Ovary (tissue), 10 donors: ENCODE measurements at places on chromosomes 11 and 22.

DNA sequence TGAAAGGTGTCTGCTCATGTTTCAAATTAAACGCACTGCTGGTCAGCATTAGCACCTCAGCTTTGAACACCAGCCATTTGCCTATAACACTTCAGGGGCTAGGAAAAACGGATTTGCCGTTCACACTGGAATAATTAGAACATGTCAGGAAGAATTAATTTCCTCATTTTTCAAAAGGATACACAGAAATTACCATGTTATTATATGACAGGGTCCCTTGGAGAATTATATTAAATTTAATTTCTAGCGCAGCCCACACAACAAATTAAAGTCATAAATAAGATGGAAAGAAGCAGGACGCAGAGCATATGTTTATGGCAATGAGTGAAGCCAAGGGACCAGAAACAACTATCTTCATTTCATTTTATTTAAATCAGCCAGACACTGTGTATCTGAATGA, 83.8 kb upstream of the SOX6 start:
- DNase-seq, result no peak

DNA sequence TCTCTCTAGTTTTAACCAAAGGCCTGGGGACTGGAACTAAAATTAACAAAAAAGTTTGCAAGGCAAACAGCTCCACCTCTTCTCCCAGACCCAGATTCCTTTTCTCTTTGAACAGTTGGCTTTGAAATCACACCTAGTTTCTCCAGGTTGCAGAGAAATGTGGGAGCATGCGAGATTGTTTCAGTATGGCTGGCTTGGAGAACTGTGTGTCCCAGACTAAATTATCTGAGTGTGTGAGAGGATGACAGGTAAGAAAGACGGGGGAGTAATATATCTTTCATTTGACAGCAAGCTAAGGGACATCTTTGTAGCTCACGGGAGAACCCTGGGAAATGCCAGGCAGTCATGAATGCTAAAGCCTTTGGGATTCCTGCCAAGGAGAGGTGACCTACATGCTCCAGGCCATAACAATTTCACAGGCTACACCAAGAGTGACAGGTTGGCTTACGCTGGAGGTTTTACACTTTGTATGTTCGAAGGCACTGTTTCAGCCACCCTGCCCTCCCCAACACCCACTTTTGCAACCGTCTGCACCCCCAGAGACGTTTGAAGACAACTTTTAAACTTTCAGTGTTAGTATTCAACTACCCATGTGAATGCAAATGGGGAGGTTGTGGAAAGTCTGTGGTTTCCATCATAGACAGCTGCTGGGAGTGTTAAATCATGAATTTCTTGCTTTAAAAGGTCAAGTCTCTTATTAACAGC, 109.3 kb upstream of the SNX19 start:
- DNase-seq, result no peak

- DNase-seq, result no peak
Observed at GRCh38 chr11:35160246-35160824, 21.4 kb downstream of the CD44 start.

GRCh38 chr11:87719326-87720073, 455.7 kb downstream of the RAB38 start:
- no peak for DNase-seq

DNA sequence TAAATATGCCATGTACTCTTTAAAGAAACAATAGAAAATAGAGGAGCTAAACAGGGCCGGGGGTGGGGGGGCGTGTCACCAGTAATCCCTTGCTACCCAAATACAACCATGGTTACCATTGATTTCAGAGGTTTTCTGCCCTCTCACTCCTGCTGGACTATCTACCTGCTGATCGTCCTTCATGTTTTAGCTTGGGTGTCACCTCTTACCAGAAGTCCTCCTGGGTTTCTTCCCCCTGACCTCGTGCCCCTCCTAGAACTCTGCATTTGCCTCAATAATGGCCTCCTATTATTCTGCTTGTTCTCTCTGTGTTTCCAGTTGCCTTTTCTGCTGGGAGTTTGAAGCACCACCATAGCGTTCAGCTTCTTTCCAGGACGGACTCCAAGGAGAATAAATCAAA, 9.4 kb upstream of the PVALB start:
- no peak for DNase-seq

DNA sequence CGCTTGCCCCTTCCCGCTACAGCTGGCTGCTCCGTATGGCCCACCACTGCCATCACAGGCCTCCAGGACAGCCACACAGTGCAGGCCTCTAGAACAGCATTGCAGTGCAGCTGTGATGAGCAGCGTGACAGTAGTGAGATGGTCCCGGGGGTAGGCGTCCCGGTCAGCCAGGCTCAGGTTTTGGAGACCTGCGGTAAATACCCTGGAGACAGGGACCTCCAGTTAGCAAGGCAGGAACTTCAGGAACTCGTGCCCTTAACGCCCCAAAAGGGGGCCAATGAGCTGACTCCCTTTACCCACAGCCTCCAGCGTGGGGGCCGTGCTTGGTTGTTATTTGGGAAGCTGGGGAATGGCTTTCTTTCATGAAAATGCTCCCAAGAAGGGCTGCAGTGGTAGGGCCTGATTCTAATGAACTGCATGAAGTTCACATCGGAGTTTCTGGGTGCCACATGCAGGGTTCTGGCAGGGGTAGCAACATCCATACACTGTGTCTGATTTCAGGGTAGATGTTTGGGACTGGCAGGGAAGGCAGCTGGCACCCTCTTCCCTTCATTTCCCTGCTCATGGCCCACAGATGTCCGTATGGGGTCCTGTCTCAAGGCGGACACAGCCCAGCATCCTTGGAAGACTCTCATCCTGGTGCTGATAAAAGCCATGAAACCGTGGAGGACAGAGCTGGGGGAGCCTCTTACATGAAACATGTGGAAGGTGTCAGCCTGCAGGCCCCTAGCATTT, 440.5 kb downstream of the TBC1D22A start:
- no peak for DNase-seq

- no peak for DNase-seq
Observed at GRCh38 chr11:116509551-116509950, 263.2 kb downstream of the BUD13 start.

DNA sequence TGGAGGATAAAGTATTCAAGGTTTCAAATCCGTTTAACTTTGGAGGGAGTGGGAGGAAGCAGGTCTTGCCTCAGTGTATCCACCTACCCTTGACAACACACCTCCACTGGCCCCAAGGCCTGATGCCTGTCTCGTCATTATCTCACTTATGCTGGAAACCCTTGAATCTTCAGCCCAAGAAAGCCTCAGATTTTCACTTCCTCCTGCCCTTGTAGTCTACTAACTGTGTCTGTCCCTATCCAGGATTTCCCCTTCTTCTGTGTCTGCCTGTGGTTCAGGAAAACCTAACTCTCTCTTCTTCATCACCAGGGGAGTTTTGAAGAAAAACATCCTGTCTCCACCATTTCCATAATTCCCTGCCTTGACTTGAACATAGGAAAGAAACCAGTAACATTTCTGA, 56.1 kb downstream of the SYT9 start:
- no peak for DNase-seq

GRCh38 chr11:41431784-41432183, 27.7 kb downstream of the LRRC4C start:
- no peak for DNase-seq

- DNase-seq, result no peak
Observed at GRCh38 chr11:122617297-122617696, 38.2 kb upstream of the UBASH3B start.

DNA sequence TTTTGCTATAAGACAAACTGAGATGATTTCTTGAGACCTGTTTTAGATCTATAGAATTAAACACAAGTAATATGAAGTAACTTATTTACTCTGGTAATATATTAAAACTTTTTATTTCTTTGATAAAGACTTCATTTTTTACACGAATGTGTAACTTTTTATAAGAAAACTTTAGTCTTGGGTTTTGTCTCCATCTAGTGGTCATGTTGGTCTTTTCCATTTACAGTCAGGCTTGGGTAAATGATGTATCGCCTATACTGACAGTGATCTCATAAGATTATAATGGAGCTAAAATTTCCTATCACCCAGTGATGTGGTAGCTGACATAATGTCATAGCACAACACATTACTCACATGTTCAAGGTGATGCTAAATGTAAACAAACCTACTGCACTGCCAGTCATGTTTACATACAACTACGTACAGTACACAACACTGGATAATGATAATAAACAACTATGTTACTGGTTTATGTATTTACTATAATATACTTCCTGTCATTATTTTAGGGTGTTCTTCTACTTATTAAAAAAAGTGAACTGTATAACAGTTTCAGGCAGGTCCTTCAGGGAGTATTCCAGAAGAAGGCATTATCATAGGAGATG, 7.5 kb upstream of the C11orf97 start:
- DNase-seq, result no peak

GRCh38 chr11:123976770-123977560, 616 bp downstream of the OR10S1 start:
- no peak for DNase-seq

DNA sequence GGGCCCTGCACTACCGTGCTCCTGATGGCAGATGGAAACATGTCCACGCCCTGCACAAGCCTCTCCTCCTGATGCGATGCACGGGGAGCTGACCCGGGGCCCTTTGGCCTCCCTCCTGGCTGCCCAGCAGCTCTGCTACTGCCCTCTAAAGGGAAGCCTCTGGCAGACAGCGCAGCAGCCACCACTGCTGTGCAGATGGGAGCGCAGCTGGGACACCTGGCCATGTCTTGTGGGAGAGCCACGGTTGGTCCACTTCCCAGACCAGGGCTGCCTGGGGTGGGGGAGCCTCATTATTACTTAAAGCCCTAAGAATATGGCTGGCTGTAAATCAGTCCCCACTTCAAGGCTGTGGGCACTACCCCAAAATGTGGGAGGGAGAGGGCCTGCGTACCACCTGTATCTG, 38.3 kb downstream of the TBX1 start:
- DNase-seq, result no peak

DNA sequence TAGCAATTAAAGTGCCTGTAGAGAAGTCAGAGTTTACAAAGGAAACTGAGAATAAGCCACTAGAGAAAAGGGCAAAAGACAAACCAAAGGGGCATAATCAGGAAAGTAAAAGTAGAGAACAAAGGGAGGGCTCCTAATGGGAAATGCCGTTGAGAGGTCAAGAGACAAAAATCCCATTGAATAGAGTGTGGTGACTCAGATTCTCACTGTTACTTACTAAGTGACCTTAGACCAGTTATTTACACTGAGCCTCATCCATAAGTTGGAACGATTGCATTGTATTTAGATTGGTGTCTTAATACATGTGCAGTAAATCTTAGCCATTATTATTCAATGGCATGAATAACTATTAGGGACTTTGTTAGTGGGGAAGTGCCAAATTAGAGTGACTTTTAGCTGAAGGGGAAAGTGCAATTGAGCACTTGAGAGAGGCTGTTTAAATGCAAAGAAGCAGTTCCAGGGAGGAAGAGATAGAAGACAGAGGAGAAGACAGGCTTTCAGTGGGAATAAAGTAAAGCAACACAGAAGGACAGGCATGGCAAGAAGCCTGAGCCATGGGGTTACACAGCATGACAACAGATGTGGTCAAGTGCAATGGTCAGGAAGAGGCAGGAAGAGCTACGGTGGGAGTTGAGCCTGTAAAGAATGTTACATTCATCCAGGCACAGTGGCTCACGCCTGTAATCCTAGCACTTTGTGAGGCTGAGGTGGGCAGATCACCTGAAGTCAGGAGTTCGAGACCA, 82.6 kb downstream of the UBASH3B start:
- no peak for DNase-seq

DNA sequence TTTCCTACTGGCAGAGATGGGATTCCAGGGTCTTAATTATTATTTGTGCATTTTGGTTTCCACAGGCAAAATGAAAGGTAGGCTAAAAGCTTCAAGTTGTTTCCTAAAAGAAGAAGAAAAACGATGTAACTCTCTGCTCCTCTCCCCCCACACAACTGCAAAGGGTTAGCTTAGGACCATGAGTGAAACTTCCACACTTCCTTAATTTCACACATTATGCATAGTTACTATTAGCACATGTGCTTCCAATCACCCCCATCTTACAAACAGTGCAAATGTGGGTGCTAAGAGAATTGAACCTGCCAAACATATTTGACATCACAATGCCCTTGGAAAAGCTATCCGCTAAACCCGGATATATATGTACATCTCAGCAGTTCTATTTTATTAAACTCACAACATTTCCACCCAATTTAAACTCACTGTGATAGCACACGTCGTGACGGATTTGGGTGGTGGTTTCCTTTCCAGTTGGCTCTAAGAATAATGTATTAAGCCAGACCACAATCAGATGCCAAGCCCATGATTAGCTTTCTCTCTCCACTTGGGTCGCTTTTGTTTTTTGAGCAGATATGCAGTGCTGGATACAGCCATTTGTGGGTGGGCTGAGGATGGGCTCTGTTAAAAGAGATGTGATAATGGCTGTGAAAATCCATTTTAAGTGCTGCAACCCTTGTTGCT, 245.0 kb upstream of the POU2AF2 start:
- no peak for DNase-seq

GRCh38 chr11:97398246-97398645, 1008.4 kb downstream of the JRKL start:
- DNase-seq, result no peak

DNA sequence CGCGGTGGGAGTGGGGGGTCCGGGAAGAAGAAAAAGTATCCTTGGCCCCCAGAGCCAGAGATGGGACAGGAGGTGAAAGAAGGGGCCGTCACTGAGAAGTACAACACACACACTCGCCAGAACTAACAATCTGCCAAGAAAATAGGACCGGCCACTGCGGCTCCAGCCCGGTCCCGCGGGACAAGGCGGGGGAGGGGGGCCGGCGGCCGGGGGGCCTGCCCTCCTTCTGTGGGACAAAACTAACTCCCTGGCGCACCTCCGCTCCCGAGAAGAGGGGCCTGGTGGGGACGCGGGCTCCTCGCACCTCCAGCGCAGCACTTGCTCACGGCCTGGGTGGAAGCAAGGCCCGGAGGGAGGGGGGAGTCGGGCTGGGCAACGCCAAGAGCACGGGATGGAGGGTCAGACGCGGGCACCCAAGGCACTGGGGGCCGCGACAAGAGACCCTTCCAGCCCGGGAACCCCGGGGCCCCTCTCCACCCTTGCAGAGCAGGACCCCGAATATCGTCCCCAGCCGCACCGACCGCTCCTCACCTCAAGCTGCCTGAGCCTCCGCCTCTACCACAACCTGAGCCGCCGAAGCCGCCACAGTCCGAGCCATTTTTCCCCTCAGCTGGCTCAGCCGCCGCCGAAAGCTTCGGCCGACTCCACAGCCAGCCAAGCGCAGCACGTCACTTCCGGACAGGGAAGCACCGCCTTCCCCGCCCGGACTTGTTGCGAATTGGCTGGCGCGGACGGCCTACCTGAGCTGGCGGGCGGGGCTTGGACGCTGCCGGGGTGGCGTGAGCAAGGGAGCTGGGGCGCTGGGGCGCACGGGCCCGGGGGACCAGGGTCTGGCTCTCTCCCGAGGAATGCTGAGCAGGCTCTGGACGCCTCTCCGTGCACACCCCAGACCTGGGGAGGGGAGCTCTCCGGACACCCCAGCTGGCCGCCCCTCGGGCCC, at the start of gene PIK3C2A:
Gene PIK3C2A (minus strand): TSS at position 670 of the 940 bp plus-strand sequence. CDS start 38,245 bp downstream, outside the sequence.
- DNase-seq, result peak; percentile 98

DNA sequence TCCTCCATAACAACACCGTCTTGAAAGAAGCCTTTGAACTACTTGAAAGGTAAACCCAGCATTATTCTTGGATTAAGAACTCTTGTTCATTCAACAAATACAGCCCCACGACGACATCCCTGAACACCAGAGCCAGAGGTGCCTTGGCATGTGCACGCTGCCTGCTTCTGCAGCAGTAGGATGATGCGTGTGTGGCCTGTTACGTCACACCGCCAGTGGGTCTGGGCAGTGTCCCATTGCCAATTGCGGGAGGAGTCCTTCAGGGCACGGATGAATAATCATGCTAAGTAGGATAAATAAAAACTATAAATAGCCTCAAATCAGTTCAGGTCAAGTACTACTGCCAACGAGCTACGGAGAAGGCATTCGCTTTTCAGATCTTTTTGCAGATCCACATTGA, 380.5 kb downstream of the SHANK2 start:
- no peak for DNase-seq

- no peak for DNase-seq
Observed at GRCh38 chr11:71240865-71241691, 11.3 kb downstream of the SHANK2 start.
